ENCODE measurements at places on chromosomes 2 and 18. TPM values are rescaled to one million over a fixed set of nuclear protein-coding genes. Genes with fewer than 3 reads are reported as not detected.

GRCh38 chr2:44291281-44292248, 16.3 kb downstream of the SLC3A1 start:
- no peak for DNase-seq

- no peak for DNase-seq
Observed at GRCh38 chr2:24047703-24048033, 477 bp upstream of the WDCP start.

DNA sequence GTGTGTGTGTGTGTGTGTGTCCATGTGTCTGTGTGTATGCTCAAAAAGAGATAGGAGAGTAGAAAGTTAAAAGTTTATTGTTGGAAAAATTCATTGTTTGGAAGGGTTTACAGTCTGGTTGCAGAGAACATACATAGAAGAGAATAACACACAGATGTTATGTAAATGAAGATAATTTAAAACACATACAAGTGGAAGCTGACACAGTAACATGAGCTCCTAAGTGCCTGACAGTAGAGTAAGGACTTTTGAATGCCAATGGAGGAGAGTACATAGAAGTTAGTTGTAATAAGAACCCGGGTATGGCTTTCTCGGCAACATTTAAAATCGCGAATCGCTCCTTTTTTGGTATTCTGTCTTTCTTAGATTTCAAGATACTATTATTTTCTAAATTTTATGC, 137.0 kb upstream of the FANCL start:
- DNase-seq: no peak

DNA sequence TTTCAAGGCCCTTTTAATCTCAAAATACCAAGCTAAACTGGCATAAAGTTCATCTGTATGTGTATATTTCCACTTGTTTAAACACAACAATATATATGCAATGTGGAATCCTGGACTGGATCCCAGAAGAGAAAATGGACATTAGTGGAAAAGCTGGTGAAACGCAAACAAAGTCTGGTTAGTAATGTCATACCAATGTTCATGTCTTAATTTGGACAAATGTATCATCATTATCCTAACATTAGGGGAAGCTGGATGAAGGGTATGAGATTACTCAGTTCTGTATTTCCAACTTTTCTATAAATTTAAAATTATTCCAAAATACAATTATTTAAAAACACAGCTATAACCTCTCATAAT, 3.8 kb downstream of the SP3 start:
- no peak for DNase-seq

POU3F3 gene
- total RNA-seq: 0.79 TPM
